Cortex of kidney (tissue), 1 donor: ENCODE measurements at places on chromosomes 12 and 14.

- DNase-seq: no peak
Observed at GRCh38 chr14:77123381-77124325, 17.9 kb downstream of the ZDHHC22 start.

GRCh38 chr14:64649383-64649998 is 54.7 kb upstream of the PLEKHG3 start:
- DNase-seq: no peak

GRCh38 chr12:102728506-102729242 is 188.4 kb downstream of the PAH start:
- no peak for DNase-seq

DNA sequence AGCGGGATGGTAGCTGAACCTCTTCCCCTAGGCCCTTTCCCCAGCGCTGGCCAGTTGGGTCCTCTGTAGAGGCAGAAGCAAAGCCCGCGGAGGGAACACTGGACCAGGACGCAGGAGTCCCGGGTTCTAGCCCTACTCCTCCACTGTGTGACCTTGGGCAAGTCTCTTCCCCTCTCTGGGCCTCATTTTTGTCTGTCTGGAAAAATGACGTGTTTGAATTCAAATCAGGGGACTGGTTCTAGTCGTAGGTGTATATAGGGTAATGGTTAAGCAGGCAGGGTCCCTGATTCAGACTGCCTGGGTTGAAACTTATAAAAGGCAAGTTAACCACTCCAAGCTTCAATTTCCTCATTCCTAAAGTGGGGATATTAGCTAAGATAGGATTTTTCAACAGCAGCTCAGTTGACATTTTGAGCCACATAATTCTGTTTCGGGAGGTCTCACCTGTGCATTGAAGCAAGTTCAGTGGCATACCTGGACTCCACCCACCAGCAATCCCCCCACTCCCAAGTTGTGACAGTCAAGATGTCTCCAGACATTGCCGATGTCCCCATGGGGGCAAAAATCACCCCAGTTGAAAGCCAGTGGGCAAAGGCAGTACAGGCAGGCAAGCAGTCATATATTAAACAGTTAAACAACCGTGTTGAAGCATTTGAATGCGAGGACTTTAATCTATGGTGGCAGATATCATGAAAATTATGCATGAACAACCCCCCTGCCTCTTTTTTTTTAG is 899 bp downstream of the TPCN1 start:
- no peak for DNase-seq

GRCh38 chr12:57524814-57525614 is 2.4 kb downstream of the MBD6 start:
- no peak for DNase-seq

- DNase-seq: no peak
Observed at GRCh38 chr14:20623798-20624197, 17.7 kb downstream of the OR6S1 start.

DNA sequence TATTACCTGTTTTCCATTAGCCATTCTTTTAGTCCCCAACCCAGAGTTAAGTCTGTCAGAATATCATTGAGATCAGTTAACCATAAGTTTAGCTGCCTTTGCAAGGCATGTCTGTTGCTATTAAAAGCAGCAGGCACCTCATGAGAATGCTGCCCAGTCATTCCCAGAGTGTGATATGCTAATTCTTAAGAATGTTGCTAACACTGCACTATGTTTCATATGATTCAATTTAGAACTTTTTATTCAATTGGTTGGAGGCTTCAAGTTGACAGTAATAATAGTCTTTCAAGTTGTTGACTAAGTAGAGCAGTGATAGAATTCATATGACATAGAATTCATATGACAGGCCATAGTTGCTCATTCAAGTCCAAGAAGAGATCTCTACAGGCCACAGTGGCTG is 292.3 kb downstream of the FUT8 start:
- DNase-seq: no peak
